Stimulated activated CD4-positive, alpha-beta T cell treated with anti-CD3 and anti-CD28 coated beads, Interleukin-12 subunit alpha, Interleukin-12 subunit beta, amount 100 ng/mL, for 4 hours (primary cell): ENCODE measurements at places on chromosomes 2 and 18.

DNA sequence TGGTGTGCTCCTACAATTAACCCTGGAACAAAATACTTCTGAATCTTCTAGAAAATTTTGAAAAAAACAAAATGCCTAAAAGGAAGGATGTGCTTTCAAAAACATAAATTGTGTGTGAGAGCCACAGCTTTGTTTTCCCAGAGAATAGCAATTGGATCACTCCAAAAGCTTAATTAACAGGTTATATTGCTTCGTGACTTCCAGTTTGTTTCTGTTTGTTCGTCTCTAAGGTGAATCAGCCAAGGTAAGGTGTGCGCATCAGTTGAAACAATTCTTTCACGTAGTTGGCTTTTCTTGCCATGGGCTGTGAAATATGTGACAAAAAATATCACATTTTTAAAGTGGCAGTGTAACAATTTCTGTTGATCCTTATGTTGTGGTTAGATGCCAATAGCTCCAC lies 90.3 kb upstream of the BARD1 start:
- no peak for DNase-seq

DNA sequence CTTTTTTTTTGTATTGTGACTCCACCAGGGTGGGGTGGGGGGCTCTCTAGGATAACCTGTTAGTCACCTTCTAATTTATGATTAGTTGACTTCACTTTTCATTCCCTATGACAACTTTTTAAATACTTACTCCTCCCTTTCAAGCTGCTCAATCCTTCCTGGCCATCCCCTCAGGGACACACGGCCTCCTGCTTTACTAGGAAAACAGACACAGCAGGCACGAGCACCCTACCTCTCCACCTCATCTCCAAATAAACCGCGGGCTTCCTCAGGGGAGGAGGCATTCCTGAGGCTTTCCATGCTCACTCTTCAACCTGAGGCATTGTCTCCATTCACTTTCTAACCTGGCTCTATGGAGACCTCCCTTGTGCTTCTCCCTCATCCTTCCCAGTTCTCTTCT lies 33.0 kb downstream of the B4GALT6 start:
- no peak for DNase-seq

DNA sequence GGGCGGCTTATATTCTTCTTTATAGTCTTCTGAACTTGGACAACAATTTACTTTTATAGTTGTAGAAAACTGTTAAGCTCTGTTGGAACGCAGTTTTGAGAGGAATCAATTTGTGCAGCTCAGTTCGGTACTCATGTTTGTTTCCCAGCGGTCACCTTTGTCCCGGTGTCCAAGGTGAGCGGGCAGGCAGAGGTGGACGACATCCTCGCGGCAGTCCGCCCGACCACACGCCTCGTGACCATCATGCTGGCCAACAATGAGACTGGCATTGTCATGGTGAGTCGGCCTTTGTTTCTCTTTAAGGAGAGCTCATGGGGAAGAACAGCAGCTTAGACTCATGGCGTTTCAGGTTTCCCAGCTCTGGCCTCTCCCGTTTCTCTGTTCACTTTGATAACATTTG lies 18.6 kb upstream of the ESPNL start:
- DNase-seq, result no peak

GRCh38 chr2:105787376-105788318 lies 42.9 kb downstream of the NCK2 start:
- no peak for DNase-seq

GRCh38 chr2:144712550-144712940 lies 192.6 kb upstream of the ZEB2 start:
- no peak for DNase-seq

- no peak for DNase-seq
Observed at GRCh38 chr2:78498125-78498524, 527.4 kb upstream of the REG3G start.

- DNase-seq, result no peak
Observed at GRCh38 chr2:43906448-43907109, 67.8 kb downstream of the ABCG8 start.

DNA sequence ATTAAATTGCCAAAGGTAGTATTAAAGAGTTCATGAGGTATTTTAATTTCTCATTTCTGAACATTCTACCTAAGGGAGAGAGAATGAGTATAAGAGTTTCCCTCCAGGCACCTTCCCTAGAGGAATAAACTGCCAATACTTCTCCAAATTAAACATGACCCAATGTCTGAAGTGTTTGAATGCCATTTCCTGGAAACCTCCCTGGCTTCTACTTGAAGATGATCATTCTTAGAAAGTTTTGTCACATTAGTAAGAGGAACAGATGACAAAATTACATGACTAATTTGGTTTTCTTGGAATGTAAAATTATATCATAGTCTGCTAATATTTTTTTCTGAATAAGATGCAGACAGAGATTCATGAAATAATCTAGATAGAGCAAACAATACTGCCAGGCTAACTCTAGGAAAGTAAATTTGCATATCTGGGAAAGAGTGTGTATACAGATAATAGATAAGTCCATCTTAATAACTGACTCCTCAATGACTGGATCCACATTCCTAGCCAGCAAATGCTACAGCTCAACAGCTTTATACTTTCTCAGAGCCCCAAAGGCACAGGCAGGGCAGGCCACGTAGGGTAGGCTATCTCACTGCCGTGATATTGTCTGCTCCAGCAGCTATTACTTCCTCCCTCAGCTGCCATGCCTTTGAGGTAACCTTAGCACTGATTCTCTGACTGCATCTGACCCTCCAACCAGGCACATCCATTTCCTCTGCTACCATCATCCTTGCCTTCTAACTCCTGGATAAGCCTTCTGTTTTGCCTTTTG lies 630.8 kb upstream of the PIK3C3 start:
- DNase-seq, result no peak

DNA sequence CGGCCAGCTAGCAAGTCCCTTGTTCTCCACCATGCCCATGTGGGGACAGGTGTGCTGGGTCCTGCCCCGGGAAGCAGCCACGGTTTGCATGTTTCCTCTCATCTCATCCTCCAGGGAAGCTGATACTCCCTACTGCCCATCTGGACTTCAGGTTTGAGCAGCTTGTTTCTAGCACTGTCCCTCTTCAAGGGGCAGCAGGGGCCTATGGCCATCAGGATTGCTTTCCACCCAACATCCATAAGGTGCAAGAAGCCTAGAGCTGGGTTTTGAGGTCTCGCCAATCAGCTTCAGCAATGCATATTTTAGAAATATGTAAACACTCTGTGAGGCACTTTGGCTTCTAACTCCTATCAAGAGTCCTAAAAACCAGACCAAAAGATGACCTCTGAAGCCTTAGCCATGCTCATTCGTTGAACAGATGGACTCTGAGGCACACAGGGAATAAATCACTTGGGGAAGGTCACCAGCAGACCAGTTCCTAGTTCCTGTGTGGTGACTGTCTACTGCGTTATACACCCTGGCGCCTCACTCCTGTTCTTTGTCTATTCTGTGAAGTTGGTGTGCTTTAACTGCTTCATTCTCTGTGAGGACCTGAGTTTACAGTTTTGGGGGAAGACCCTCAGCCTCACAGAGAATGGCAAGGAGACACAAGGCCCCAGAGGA lies 192.6 kb upstream of the TWIST2 start:
- DNase-seq, result no peak
